ENCODE measurements at places on chromosomes 5 and 9.
A peak's percentile ranks its signal among the peaks of the same experiment; 100 is the strongest.

DNA sequence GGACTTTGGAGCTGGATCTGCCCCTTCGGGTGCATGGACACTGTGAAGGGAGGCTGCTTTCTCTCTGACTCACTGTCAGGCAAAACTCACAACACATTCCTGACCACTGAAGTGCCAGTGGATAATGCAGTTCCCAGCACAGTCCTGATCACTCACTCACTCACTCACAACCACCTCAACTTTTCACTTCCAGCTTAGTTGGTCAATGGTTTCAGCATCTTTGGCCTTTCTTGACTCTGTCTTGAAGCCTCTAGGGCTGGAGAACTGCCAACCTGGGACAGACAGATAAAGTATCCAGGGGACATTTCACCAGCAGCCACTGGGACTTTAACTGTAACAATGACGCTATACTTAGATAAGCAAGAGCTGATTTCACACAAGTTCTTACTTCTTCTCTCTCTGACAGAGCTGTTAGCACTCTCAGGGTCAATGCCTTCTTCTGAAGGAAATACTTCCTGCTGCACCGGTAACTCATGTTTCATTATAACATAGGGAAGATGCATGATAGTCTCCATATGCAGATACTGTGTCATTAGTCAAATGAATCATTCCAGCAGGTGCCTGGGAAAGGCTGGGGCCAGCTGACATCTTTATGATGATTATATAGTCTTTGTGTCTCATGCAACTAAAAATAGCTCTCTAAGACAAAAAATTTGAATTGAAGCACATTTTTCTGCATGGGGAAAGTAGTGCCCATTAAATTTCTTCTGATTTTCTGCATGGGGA lies 499.0 kb downstream of the SEMA5A start:
- DNase-seq: no peak

- DNase-seq: no peak
Measured at GRCh38 chr5:124742983-124743601, 3.3 kb downstream of the ZNF608 start.

DNA sequence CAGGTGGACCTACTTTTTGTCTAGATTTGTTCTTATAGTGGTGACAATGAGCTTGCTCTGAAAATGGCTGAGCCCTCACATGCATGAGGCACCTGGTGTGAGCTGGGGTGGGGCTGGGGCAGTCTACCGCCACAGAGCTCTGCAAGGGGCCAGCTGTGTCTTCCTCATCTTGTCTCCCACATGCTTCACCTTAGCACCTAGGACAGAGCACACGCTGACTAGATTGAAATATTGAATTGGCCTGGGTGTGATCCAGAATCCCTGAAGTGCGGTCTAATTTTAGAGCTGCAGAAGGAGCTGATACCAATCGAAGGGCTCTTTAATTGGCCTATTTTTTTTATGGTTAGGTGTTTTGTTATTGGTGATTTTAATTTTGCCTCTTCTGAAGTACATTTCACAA lies 126.1 kb upstream of the NFIB start:
- DNase-seq: no peak

GRCh38 chr9:25814023-25814422 lies 135.8 kb upstream of the TUSC1 start:
- no peak for DNase-seq

DNA sequence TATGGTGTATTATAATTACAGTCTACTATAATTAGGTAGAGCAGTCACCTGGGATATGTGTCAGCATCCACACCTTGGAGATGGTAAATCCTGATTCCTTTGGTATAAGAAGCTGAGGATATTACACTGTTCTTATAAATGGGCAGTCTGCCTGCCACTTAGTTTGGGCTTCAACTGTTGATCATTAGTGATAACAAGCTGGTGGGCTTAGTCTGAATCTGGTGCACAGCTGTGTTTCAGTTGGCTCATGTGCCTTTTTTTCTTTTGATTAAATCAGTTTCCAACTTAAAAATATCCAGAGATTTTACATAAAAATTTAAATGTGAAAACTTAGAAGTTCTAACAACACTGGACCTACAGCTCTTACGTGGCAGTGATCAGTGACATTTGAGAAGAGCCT lies 21.2 kb downstream of the LVRN start:
- DNase-seq: no peak

GRCh38 chr9:128304136-128304970 lies 17.9 kb downstream of the TRUB2 start:
- DNase-seq: no peak

DNA sequence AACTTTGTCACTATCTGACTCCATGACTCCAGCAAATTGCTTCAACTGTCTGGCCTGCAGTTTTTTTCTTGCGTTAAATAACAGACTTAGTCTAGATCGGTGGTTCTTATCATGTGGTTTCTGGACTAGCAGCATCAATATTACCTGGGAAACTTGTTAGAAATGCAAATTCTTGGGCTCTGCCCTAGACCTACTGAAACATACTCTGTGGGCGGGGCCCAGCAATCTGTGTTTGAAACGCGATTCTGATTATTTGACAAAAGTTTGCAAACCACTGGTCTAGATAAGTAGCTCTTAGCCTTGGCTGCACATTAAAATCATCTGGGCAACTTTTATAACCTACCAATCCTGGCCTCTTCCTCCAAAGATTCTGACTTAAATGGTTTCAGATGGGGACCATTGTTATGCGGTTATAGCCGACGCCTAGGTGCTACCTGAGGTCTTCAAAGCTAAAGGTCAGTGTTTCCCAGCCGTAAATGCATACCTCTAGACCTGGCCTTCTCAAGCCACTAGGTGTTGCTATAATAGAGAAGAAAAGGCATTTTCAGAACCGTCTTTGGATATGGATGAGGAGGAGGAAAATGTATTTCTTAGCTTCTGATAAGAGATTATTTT lies 74.0 kb downstream of the C9orf85 start:
- DNase-seq: no peak

- no peak for DNase-seq
Measured at GRCh38 chr5:39352951-39353350, 11.3 kb downstream of the C9 start.

GRCh38 chr5:128844354-128844923 lies 120.8 kb upstream of the SLC27A6 start:
- peak; percentile 10 for DNase-seq

GRCh38 chr9:68793605-68794343 lies 88.7 kb downstream of the PIP5K1B start:
- no peak for DNase-seq

GRCh38 chr5:150007050-150007449 lies 6.5 kb downstream of the HMGXB3 start:
- no peak for DNase-seq

- no peak for DNase-seq
Measured at GRCh38 chr5:4700069-4700468, 440.1 kb upstream of the ADAMTS16 start.
